ENCODE measurements at places on chromosomes 1 and 21.
A peak's percentile ranks its signal among the peaks of the same experiment; 100 is the strongest.

- peak; percentile 19 for DNase-seq
Measured at GRCh38 chr1:29332204-29332603, 95.9 kb downstream of the PTPRU start.

DNA sequence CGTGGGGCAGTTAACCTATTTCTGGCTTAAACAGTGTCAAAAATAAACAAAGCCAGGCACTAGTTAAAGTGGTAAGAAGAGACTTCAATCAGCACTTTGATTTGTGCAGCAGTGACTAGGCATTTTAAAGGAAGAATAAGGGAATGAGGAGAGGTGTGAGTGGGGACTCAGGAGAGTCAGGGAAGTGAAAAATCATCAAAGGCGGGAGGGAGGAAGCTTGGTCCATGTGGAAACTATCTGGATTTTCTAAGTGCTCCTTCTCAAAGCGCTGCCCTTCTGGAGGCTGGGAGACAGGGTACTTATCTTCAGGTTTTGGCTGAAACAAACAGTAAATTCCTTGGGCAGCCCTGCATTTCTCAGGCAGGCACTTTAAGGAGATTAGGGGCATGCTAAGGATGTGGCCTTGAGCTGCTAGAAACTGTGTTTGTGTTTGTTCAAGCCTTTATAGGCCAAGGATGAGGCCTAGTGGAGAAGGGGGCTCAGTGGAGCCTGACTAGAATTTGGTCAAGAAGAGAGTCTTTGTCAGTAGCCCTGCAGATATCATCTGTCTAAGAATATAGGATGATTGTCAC is 486.5 kb downstream of the SIPA1L2 start:
- DNase-seq, result peak; percentile 2

GRCh38 chr1:162502928-162503327 is 5.3 kb downstream of the UHMK1 start:
- DNase-seq, result peak; percentile 73

DNA sequence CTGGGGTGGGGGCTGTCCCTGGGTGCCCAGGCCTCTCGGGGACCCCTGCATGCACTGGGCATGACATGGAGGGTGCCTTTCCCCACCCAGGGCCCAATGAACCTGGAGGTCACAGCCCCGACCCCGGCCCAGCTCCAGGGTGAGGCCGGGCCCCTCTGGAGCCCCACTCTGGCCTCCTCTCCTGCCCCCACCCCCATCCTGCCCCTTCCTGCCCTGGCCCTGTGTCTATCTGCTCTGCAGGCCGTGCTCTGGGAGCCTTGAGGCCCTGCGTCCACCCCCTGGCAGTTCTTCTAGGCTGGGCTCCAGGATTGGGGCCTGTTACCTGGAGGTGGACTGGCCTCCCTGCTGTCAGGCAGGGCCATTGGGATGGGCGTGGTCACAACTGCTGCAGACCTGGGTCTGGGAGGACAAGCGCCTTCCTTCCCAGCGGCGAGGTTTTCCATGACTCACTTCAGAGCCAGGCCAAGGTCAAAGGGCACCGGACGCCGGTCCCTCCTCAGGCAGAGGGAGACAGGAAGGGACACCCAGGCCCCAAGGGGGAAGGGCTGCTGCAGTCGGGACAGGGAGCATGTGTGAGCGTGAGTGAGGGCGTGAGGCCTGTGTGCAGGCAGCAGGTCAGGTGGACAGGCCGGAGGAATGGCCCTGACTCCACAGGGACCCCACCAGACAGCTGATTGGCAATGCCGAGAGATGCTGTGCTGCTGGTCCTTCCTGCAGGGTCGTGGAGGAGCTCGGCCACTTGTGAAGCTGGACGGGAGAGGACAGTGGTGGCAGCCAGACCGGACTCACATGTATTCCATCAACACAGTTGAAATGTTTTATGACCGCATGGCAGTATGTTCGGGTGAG is 31.1 kb upstream of the POFUT2 start:
- DNase-seq, result no peak

GRCh38 chr1:170354246-170354645 is 177.7 kb upstream of the GORAB start:
- DNase-seq, result no peak

DNA sequence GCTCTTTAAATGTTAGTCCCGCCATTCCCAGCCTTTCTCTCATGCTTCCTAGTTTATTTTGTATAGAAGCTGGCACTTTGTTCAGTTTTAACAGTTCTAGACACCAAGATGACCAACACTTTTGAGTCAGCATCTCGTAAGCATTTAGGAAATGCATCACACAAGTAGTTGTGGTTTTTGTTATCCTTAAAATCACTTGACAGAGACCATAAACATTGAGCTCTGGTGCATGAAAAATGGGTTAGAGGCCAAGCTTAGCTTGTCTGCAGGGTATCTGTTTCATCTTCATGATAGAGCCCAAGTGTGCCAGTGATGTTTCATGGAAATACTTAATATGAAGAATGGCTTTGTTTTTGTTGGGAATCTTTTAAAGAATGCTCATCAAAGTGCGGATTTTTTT is 159.7 kb downstream of the DISP1 start:
- DNase-seq, result peak; percentile 84

GRCh38 chr1:154623358-154623757 is 15.4 kb upstream of the ADAR start:
- DNase-seq, result no peak

DNA sequence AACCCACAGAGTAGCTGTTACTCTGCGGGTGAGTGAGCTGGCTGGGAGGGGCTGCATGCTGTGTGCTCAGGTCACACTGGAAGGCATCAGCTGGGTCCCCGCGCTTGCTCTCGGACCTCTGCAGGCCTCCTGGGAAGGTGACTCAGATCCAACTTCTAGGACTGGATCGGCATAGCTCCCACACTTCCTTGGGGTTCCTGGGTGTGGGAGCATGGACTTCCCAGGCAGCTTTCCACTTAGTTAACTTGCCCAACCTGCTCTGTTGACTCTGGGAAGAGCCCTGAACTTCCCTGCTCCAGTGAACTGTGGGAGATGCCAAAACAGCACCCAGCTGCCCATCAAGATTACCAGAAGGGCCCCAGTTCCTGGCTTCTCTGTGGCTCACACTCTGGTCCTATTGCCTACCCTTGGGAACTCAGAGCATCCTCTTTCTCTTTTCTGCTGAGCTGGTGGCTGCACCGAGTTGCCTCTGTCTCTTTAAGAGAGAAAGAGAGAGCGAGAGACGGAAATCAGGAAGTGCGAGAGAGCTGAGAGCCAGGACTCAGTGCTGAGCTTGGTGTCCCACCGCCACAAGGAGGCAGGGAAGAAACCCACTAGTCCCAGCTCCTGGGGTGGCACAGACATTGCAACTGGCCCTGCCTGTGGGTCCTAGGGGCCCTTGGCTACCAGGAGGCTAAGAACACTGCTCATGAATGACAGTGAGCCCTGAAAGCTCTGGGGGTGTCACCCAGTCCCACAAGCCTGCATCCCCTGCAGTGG is at the start of gene IKBKE:
Gene IKBKE (plus strand): TSS at position 544 of the 759 bp plus-strand sequence. CDS start 2,752 bp downstream, outside the sequence.
- DNase-seq, result peak; percentile 73

DNA sequence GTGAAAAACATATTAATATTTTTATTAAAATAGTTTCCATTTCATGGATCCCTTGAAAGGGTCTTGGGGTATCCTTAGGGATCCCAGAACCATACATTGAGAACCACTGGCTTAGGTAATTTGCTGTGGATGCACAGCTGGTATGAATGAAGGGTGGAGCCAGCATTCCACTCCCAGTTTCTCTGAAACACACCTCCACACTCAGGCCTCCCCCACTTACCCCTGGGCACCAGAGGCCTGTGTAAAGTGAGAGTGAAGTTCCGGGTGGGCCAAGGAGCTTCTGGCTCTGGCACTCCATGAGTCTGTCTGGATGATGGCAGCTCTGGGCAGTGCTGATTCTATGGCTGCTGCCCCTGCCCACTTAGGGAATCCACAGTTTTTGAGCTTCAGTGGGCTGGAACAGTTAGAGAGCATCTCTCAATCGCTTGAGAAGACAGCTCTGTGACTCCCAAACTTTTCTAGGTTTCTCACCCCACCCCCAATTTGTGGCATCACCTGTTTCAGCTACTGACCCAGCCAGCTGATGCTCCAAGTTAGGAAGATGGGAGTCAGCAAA is 57.8 kb upstream of the CD1D start:
- no peak for DNase-seq

- peak; percentile 67 for DNase-seq
Measured at GRCh38 chr1:210233495-210234328, 1.1 kb downstream of the SERTAD4 start.

- DNase-seq, result no peak
Measured at GRCh38 chr1:52928015-52928404, 934 bp downstream of the SCP2 start.

- DNase-seq, result no peak
Measured at GRCh38 chr1:50742523-50742922, 217.5 kb downstream of the FAF1 start.

DNA sequence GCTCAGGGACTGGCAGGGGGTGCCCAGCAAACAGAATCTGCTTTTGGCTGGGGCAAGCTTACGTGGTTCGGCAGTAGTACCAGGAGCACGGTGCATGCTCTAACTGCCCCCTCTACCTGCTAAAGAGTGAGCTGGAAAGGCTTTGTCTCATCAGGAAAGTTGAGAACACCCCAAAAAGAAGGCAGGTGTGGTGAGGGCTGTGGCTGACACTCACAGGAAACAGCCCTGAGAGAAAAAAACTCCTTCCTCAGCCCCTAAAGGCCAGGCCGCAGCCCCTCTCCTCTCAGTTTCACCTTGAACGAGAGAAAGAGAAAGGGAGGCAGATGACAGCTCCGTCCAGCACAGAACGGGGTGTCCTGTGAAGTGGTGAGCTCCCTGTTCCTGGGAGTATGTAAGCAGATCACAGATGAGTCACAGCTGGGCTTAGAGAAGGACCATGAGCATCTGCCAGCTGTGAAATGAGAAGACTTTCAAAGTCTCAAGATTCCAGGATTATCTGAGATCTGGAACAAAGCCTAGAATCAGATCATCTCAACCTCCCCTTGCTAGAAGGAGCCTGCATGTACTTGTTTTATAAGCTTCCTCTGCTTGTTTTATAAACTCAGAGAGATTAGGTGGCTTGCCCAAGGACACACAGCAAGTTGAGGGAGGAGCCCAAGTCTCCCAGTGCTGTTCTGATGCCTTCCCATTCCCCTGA is 13.4 kb downstream of the LAPTM5 start:
- DNase-seq, result peak; percentile 21

DNA sequence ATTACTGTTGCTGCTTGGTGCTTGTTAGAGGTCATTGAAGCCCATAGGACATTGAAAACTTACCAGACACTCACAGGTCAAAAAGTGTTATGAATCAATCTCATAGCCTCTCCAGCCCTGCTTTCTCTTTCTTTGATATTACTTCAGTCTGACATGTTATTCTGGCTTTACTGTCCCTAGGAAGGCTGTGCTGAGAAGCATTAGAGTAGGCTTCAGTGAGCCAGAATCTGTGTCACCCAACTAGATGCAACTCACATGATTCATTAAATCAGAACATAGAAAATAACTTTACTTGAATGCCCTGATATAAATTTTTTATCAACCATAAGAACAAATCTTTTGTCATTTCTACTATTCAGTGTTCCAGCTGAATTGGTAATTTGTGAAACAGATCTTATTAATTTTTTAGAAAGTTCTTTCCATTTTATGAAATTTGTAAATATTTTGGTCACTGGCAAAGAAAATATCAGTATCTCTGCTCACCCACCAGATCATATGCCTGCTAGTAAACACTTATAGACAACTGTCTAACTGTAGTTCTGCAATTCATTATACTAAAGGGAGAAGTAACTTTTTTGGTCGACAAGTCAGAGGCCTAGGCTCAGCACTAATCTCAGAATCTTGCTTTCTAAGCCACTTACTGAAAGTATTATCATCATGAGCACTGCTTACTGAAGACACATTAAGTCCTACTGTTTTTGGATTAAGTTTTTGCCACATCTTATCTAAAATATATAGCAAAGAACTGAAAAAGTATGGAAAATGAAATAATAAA is 48.2 kb downstream of the RPAP2 start:
- DNase-seq, result no peak

- peak; percentile 85 for DNase-seq
Measured at GRCh38 chr1:14522926-14523241, 75.6 kb upstream of the KAZN start.

- peak; percentile 32 for DNase-seq
Measured at GRCh38 chr1:68321084-68321685, 88.9 kb upstream of the WLS start.

GRCh38 chr1:42186152-42186551 is 21.6 kb upstream of the GUCA2A start:
- DNase-seq, result peak; percentile 81

DNA sequence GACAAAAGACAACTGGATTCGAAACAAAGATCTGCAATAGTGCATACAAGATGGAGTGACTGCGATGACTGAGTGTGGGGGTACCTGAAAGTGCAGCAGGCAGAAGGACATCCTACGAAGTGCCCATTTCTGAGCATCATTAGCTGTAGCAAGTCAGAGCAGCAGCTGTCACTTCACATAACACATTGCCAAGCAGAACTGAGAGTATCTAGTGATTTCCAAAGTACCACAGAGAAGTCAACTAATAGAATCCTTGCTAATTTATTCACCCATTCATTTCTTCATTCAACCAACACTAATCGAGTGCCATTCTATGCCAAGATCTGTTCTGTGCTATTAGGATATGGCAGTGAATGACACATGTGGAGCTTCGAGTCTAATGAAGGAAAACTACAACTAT is 31.6 kb upstream of the CAMSAP2 start:
- DNase-seq, result no peak

DNA sequence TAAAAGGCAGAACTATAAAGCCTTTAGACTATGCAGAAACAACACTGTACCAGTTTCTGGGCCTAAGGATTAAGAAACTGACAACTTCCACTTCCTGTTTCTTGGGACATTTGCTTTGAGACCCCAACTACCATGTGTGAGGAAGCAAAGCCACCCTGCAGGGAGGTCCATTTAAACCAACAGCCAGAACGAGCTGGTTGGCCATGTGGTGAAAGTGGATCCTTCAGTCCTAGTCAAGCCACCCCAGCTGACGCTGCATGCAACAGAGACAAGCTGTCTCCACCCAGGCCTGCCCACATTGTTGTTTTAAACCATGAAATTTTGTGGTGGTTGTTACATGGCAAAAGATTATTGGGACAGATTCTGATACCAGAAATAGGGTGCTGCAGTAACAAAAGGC is 31.8 kb upstream of the SLFNL1 start:
- no peak for DNase-seq

DNA sequence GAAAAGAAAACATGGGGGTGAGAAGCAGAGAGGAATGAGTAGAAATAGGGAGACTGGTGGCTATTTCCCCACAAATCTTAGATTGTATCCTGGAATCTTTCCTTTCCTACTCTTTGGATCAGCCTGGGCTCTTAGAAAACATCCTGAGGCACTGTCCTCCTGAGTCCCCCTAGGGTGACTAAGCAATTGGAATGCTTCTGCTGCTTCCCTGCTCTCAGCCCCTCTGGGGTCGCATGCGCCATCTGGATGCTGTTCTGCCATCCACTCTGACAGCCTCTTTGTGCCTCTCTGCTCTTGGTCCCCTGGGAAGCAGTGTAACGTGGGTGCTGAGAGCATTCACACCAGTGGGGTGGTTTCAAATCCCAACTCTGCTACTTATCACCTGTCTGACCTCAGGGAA is 443.0 kb downstream of the SIPA1L2 start:
- peak; percentile 26 for DNase-seq

DNA sequence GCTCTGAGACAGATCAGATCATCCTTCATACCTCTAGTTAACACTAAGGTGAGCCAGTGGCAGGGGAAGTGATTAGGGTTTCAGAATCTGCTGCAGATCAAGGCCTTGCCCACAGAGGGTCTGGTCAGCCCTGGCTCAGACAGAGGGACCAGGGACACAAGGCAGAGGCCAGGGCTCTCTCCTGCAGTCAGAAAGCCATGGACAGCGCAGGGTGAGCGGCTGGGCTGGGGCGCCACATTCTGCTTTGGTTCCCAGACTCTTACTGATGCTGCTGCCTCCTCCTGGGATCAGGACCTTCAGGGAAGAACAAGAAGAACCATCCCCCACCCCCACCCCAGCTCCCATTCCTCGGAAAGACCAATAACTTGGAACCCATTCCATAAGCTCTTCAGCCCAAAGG is 43.1 kb downstream of the GPR161 start:
- DNase-seq, result no peak

Measured in fibroblast of skin of abdomen (primary cell).